ENCODE measurements at places on chromosomes 12 and 14.

GRCh38 chr12:93766796-93767523 is 89.8 kb downstream of the CRADD start:
- no peak for DNase-seq

DNA sequence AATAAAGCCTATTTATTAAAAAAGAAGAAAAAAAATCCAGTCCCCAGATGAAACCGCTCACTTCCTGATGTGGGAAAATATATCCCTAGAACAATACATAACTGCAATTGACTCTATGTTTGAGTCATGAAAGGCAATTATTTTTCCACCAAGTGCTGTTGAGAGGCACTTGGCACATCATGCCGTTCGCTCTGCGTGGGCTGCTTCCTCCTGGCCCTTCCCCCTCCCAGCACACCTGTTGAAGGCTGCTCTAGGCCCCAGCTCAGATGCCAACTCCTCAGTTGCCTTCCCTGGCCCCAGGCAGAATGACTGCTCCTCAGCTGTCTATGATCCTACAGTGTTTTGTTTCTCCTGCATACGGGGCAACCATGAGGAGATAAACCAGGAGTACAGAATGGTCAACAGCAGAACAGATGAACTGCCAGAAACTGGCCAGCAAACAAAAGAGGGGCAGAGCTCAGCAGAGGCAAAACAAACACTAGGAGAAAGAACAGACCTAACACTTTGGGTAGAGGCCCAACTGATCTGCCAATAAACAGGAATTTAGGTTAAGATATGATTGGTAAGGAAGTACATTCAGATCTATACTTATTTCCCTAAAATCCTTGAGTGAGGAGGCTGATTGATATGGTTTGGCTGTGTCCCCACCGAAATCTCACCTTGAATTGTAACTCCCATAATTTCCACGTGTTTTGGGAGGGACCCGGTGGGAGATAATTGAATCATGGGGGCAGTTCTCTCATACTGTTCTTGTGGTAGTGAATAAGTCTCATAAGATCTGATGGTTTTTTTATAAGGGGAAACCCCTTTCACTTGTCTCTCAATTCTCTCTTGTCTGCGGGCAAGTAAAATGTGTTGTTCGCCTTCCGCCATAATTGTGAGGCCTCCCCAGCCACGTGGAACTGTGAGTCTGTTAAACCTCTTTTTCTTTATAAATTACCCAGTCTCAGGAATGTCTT is 58.6 kb downstream of the SLC38A1 start:
- DNase-seq: no peak

GRCh38 chr12:107221913-107222312 is 128.6 kb upstream of the CRY1 start:
- DNase-seq: no peak

- no peak for DNase-seq
Measured at GRCh38 chr14:55739967-55740648, 160.1 kb downstream of the KTN1 start.

DNA sequence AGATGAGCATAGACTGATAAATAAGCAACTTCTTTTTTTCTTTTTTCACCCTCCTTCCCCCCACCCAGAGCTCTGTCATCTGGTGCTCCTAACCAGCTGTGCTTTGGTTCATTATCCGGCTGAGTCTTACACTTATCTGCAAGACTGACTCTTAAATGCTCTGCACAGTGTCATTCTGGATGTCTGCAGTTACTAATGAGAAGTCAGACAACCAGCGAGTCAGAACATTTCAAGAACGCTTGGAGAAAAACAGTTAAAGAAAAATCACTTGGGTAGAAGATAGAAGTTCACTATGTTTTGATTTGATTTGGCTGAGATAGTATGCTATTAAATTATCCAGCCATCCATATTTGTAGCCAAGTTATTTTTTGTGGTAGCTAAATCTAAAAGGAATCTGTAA is 328.9 kb upstream of the PRICKLE1 start:
- no peak for DNase-seq

DNA sequence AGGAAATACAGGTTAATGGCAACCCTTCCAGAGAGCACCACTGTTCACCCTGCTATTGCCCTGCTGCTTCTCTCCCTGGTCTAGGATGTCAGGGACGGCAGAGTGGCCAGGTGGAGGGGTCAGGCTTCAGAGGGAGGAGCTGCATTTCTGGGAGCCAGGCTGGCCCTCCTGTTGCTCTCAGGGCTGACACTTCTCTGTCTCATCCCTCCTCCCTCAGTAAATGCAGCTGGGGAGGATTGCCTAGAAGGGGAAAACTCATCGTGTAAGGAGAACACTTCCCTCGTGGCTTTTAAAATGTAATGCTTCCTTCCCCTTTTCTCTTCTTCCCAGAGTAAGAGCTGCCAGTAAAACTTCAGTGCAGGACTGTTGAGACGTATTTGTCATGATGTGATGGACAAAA is 20.8 kb downstream of the SUSD6 start:
- DNase-seq: no peak

DNA sequence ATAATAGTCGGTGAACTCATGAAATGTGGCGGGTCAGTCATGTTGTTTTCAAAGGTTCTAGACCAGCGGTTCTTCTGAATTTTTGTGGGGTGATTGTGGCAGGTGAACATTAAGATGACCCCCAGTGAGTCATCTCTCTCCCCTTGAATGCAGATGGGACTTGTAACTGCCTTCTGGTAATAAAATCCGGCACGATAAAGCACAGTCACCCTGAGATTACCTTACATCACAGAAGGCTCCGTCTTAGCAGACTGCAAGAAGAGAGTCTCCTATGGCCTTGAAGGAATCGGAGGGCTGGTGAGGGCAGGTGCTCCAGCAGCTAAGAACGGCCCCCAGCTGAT is 189.6 kb downstream of the FOXN3 start:
- no peak for DNase-seq

- no peak for DNase-seq
Measured at GRCh38 chr12:128543971-128544370, 277.0 kb downstream of the TMEM132C start.

DNA sequence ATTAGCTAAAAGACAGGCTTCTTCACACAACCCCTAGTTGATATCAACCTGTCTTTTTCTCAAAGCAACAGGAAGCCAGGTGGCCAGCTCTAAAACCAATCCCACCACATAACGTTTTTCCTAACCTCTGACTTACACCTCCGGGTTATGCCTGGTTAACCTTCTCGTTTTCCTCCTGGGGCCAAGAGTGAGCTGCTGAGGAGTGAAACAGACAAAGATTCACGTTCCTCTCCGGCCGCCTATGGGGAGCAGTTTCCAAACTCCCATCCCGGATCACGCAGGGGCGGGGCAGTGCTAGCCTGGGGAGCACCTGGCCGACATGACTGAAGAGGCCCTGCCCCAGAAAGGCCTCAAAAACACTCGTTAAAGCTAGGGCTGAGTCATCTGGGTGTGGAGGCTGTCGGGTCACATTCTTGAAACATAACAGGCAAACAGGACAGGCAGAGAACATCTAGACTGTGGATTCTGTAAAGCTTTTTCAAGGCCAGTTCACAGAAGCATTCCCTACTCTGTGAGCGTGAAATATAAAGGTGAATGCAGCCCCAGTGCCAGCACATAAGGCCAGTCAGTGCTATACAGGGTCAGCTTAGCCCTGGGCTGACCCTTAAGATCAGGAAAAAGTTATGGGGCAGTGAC is 25.9 kb upstream of the LGALS3 start:
- no peak for DNase-seq

GRCh38 chr12:43210485-43211192 is 341.4 kb downstream of the ADAMTS20 start:
- DNase-seq: no peak

DNA sequence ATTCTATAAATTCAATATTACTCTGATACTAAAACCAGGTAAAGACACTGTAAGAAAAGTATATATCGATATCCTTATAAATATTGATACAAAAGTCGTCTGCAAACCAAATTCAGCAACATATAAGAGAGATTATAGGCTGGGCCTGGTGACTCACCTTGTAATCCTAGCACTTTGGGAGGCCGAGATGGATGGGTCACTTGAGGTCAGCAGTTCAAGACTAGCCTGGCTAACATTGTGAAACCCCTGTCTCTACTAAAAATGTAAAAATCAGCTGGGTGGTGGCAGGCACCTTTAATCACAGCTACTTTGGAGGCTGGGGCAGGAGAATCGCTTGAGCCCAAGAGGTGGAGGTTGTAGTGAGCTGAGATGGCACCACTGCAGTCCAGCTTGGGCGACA is 13.5 kb upstream of the TUBA1C start:
- DNase-seq: no peak

GRCh38 chr14:55243813-55244212 is 27.4 kb upstream of the FBXO34 start:
- DNase-seq: no peak

DNA sequence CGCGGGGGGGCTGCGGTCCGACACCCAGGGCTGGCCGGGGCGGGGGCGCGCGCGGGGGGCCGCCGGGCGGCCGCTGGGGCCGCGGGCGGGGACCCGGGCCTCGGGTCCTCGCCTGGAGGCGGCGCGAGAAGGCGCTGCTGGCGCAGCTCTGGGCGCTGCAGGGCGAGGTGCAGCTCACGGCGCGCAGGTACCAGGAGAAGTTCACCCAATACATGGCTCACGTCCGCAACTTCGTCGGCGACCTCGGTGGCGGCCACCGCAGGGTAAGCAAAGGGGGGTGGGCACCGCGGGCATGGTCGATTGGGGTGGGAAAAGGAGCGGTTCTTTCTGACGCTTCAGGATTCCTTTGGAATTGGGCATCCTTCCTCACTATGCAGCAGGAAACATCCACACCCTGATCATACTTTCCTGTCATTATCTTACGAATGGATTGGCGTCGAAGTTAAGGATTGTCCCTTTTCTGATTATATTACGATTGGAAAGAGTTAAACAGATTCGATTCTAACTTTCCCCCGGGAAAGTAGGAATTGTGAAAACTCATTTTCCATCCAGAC is 798 bp downstream of the PDZRN4 start:
- DNase-seq: no peak

- DNase-seq: peak; percentile 79
Measured at GRCh38 chr12:21169878-21170472, 39.0 kb downstream of the SLCO1B1 start.

DNA sequence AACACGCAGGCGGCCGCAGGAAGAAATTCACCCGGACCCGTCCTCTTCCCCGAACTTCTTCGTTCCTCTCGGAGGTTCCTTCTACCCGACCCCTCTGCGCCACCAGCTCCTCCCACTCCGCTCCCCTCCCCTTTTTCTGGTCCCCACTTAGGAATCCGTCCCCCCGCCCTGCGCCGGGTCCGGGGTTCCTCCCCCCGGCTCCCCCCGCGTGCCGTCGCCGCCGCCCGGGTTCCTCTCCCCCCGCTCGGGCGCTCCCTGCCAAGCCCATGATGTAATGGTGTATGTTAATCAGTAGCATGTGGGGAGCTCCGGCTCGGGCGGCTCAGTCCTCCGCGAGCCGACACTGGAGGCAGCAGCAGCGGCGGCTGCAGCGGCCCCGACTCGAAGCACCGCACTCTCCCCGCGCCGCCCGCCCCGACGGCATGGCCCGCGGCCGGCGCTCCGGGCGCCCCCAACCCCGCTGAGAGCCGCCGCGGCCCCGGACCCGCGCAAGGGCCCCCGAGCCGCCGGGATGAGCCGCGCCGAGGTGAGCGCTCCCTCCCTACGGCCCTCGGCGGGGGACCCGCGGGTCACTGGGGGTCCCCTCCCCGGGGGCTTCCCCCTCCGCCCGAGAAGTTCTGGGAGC is 1.0 kb upstream of the SAMD4A start:
- peak; percentile 86 for DNase-seq

- DNase-seq: no peak
Measured at GRCh38 chr14:41355866-41356265, 250.8 kb upstream of the LRFN5 start.

GRCh38 chr14:58401587-58401986 is 5.9 kb downstream of the TOMM20L start:
- no peak for DNase-seq

GRCh38 chr14:55088356-55088755 is 36.9 kb downstream of the MAPK1IP1L start:
- no peak for DNase-seq

DNA sequence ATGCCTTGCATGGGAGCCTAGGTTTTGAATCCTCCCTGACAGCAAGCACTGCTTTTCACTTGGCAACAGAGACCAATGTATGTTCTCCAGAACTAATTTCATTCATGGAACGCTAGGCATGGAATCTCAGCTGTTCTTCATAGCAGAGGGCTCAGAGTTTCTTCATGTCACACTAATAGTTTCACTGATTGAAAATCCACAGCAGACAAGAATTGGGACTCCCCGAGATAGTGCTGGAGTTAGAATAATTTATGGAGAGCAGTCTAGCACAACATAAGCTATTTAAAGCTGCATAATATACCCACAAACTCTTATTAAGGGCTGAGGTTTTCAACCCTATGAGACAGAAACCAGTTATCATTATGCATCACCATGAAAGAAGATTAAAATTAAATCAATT is 342.5 kb downstream of the TMEM132D start:
- DNase-seq: no peak

DNA sequence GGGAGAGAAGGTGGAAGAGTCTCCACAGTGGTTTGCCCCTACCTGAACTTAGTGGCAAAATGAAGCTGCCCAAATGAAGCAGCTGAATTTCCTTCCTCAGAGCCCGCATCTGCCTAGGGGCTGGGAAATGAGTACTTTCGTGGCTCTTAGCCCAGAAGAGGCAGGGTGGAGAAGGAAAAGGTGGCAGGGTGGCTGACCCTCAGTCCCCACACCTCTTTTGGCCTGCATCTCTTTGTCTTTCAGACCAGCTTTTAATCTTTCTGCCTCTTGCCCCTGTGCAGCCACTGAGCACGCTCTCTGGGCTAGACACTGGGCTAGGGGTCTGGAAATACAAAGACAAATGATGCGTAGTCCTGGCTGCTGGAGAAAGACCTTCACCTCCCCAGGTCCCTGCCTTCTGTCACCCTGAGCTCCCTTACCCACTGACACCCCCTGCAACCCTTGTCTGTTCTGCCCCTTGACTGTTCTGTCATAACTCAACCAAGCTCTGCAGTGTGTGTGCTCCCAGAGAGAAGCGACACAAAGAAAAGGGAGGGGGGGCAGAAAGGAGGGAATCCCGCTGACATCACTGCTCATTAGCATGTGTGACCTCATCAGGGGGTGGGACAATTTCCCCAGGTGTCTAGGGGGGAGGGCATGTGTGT is 371 bp upstream of the REM2 start:
- DNase-seq: no peak

DNA sequence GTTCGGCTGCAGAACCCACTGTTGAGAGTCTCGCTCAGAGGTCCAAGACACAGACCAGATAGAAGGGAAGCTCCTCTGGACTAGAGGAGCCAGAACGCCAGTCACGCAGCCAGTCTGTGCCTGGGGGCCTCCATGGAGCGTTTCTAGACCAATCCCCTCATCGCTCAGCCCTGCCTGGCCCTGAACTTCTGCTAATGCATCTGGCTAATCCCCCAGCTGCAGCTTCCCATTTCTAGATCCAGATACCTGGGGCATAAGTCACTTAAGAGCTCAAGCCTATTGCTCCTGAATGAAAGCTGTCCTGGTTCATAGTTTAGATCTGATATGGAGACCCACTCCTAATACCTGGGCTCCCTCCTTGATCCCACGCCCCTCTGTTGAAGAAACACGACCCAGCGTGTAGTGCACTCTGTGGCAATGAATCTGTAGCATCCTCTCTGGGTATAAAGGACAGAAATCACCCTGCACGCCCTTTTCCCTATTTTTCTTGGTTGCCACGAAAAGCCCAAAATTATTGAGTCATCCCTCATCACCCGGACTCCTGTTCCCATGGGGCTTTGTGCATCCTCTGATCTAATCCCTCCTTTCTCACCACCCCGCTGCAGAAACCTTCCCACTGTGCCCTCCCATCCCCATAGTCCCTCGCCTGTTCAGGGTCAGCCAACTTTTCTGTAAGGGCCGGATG is 341.6 kb upstream of the FKBP4 start:
- DNase-seq: no peak

GRCh38 chr14:96848011-96848410 is 50.8 kb downstream of the VRK1 start:
- DNase-seq: no peak

GRCh38 chr14:28052251-28052650 is 714.3 kb upstream of the FOXG1 start:
- DNase-seq: no peak
